IMR-90 (cell line): ENCODE measurements at places on chromosomes 6 and 20. TPM values are rescaled to one million over a fixed set of nuclear protein-coding genes. Genes with fewer than 3 reads are reported as not detected.

The PRICKLE4 gene
- not detected in 2 replicates for total RNA-seq

GRCh38 chr20:48669946-48670605 is 157.7 kb downstream of the PREX1 start:
- peaks cover 5% of the 10 kb centered on the region; the same call in 1 of the 2 replicates for H3K27me3 ChIP-seq
- H3K36me3 ChIP-seq = no peaks in the 10 kb centered on the region
- H3K4me3 ChIP-seq = no peak overlapping the region
- DNase-seq = no peak
- peaks cover 5% of the 10 kb centered on the region; the same call in 1 of the 2 replicates for H3K4me1 ChIP-seq
- H3K27ac ChIP-seq = no peak overlapping the region

The SH3BGRL2 gene
- 5.6 and 9.7 TPM in 2 replicates for total RNA-seq

GRCh38 chr20:51616060-51616459 is 73.5 kb upstream of the NFATC2 start:
- H3K27ac ChIP-seq = no peak overlapping the region
- H3K36me3 ChIP-seq = peaks cover 18% of the 10 kb centered on the region
- H3K4me1 ChIP-seq = no peaks in the 10 kb centered on the region
- no peak overlapping the region for H3K4me3 ChIP-seq

The RSPH9 gene
- total RNA-seq = under 0.01 and 0.18 TPM in 2 replicates

The CNBD2 gene
- 0.56 and 0.90 TPM in 2 replicates for total RNA-seq
